ENCODE measurements at places on chromosomes 12 and 14.

GRCh38 chr14:74551431-74552371 lies 58.1 kb downstream of the ISCA2 start:
- no peak for DNase-seq

- peak; percentile 73 for DNase-seq
Measured at GRCh38 chr12:111396726-111397445, 8.8 kb upstream of the SH2B3 start.

GRCh38 chr12:49698619-49699545 lies 8.3 kb downstream of the FMNL3 start:
- DNase-seq = peak; percentile 71

GRCh38 chr12:98578821-98579220 lies 14.7 kb upstream of the SLC25A3 start:
- peak; percentile 22 for DNase-seq

GRCh38 chr12:132191715-132192553 lies 47.7 kb downstream of the NOC4L start:
- no peak for DNase-seq

- DNase-seq = peak; percentile 78
Measured at GRCh38 chr12:130832561-130833209, 6.4 kb downstream of the STX2 start.

DNA sequence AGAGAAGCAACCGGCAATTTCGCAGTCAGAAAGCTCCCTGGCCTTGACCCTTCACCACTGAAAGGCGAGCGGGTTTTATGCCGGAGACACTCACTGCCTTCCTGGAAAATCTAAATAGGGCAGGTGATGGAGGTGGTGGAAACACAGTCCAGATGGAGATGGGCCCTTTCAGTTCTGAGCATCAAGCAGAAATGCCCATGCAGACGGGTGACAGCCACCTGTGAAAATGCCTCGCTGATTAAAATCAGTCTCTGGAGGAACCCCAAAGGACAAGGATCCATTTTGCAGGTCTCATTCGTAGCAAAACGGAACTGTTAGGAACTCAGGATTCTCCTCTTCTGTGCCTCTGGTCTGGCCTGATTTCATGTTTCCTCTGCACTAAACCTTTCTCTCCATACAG lies 74.2 kb downstream of the FZD10 start:
- no peak for DNase-seq

- DNase-seq = no peak
Measured at GRCh38 chr12:51975196-51975595, 23.7 kb downstream of the ACVR1B start.

- no peak for DNase-seq
Measured at GRCh38 chr12:46237371-46238045, 31.3 kb downstream of the SLC38A1 start.

- DNase-seq = no peak
Measured at GRCh38 chr12:79561401-79562132, 129.2 kb downstream of the PAWR start.

DNA sequence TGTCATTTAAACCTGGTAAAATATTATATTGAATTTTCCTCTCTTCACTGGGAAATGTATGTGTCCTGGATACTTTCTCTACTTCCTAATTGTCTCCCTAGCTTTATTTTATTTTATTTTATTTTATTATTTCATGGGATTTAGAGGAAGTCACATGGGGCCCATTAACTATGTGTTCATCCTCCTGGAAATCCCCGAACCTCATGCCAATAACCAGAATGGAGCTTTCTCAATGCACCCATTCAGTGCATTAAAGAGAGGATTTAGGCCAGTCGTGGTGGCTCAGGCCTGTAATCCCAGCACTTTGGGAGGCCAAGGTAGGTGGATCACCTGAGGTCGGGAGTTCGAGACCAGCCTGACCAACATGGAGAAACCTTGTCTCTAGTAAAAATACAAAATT lies 1.3 kb upstream of the RPGRIP1 start:
- DNase-seq = no peak

GRCh38 chr12:109586385-109587296 lies 13.0 kb downstream of the MVK start:
- DNase-seq = no peak

GRCh38 chr12:121748218-121748570 lies 35.6 kb downstream of the TMEM120B start:
- DNase-seq = no peak

DNA sequence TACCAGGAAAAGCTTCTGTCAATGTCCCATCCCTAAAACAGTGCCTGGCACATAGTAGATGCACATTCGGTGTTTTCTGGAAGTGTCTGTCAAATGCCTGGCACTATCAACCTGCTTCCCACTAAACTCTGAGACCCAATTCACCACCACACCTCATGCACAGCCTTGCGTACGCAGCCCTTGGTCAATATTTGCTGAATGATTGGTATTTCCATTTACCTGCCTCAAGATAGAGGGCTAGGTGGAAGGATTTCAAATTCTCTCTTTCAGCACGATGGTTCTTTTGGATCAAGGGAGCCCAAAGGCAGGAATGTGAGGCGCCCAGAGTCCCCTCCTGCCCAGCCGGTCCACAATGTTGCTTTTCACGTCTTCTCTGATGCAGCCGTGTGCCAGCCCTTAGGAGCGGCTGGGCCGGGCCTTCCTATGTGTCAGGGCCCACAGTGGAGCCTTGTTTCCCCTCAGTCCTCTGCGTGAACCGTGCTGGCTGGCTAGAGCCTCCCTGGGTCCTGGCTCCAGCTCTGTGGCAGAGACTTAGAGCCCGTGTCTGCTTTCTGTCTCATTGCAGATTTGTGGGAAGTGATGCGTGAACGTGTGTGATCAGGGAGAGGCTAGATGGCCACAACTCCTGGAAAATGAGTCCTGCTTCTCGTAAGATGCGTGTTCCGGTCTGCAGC lies 99.9 kb upstream of the RFLNA start:
- no peak for DNase-seq

DNA sequence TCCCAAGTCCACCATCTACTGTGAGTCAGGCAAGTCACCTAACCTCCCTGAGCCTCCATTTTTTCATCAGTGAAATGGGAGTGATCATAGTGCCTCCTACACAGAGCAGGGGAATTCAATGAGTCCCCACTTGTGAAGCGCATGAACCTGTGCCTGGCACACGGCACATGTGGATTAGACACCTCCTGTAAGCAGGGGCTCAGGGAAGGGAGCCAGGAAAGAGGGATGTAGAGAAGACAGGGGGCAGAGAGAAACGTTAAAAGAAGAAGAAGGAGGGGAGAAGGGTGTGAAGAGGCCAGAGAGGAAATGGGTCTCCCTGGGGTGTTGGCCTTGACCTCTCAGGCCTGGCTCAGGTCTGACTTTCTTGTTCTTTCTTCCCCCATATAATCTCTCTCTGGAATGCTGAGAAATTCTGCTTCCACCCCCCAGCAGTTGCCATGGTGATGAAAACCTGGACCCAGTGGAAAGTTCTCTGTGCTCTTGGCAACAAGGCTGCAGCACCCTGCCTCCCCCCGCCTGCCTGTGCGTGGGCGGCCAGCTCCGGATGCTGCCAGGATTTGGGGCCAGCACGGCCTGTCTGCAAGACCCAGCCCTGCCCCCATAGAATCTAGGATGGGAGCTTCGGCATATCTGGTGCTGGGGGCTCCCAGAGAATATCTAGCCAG lies 94.5 kb downstream of the CALM1 start:
- peak; percentile 58 for DNase-seq

DNA sequence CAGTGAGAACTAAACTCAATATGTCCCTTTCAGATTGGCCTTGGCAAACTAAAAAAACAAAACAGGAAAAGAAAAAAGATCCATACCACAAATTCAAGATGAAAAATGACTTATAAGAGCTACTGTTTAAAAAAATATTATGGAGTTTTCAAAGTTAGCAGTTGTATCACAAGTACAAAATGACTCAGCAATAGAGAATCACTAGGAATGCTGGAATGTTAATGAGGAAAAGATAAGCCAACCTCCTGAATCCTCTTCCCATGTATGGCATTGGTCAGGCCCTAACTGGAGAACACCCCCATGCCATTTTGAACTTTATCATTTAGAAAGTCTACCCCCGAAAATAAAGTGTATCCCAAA lies 62.2 kb downstream of the PPP1R36 start:
- peak; percentile 85 for DNase-seq

GRCh38 chr14:64703395-64704142 lies 655 bp upstream of the PLEKHG3 start:
- no peak for DNase-seq

- no peak for DNase-seq
Measured at GRCh38 chr14:54901380-54902142, 1.1 kb downstream of the GCH1 start.

DNA sequence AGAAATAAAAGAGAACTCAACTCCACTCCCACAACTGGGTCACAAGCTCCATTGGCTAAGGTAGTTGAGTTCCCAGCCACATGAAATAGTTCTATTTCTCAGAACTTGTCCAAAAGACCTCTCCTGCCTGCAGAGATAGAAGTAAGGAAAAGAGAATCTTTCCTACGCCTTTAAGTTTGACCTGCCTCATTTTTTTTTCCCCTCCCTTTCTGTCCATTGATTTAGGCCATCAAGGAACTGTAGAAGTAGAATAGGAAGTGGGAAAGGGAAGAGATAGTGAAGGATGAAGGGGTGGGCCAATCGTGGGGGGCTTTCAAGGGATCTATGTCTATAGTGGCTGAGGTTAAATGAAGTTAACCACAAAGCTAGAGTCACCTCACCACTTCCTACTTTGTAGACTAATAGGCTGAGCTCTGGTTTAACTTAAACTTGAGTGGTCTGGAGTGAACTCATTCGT lies 13.9 kb upstream of the NUDT4 start:
- no peak for DNase-seq

DNA sequence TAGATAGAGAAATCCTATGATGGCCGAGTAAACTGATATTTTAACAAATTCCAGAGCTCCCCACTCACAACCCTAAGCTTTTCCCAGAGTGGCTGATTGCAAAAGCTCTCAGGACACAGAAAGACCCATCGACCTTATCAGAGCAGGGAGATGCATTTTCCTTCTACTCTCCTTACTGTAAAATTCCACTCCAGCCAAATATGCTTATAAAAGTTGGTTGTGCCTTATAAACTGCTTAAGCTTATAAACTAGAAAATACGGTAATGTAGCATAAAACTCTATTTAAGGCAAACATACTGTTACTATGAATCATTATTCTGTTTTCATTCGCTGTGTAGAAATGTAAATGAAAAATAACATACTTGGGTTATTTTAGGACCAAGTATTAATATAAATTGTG lies 41.6 kb upstream of the TRHDE start:
- DNase-seq = peak; percentile 95

DNA sequence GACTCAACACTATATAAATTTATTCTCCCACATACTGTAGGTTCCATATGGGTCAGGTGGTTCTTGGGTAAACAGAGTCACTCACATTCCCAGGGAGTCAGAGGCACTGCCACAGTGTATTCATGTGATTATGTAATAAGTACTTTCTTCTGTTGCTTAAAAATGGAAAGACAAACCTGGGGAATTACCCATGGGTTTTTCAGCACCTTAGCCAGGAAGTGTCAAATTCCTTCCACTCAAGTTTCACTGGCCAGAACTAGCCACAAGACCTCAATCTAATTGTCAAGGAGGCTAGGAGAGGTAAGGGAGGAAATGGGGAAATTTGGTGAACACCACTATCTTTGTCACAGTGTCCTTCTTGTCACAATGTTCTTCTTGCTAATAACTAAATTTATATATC lies 333.2 kb upstream of the MDGA2 start:
- DNase-seq = no peak

GRCh38 chr14:92926931-92927330 lies 4.0 kb downstream of the CHGA start:
- DNase-seq = no peak

GRCh38 chr12:52082026-52082668 lies 2.6 kb downstream of the SMIM41 start:
- DNase-seq = peak; percentile 61

GRCh38 chr14:77031759-77032490 lies 3.4 kb upstream of the IRF2BPL start:
- peak; percentile 93 for DNase-seq

DNA sequence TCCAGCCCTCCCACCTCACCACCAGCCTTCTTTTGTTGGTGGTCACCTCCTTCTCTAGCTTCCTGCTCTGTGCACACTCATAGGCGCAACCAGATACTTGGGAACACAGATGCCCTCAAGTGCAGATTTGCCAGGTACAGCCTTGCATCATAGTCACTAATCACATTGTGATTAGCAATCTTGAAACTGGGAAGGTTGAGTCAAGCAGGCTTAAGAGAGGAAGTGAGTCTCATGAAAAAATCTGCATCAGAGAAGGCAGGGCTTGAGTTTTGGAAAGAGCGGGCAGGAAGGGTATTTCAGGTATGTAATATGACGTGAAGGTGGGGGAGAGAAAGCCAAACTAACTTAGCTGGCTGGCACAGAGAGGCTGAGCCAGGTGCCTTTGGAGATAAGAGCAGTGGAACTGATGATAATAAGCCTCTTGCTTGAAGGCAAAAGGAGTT lies 2.7 kb upstream of the RABGGTA start:
- peak; percentile 31 for DNase-seq

DNA sequence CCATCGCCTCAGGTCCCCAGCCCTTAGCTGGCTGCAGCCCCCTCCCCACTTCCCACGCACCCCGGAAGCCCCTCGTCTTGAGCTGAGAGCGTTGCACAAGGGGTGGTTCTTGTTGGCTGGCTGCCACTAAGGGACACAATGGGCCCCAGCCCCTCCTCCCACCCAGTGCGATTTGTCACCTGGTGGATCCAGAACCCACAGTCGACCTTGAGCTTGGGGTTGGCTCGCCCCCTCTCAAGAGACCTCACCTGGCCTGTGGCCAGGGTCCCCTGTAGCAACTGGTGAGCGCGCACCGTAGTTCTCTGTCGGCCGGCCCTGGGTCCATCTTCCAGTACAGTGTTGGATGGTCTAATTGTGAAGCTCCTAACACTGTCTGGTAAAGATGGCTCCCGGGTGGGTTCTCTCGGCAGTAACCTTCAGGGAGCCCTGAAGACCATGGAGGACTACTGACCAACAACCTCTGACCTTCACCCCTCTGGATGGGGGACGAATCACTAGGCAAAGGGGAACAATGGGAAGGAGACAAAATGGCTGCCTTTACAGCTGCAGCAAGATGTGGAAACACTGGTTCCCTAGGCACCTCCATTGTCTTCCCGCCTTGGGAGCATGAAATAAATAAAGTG lies 6.6 kb downstream of the PHB2 start:
- DNase-seq = no peak

DNA sequence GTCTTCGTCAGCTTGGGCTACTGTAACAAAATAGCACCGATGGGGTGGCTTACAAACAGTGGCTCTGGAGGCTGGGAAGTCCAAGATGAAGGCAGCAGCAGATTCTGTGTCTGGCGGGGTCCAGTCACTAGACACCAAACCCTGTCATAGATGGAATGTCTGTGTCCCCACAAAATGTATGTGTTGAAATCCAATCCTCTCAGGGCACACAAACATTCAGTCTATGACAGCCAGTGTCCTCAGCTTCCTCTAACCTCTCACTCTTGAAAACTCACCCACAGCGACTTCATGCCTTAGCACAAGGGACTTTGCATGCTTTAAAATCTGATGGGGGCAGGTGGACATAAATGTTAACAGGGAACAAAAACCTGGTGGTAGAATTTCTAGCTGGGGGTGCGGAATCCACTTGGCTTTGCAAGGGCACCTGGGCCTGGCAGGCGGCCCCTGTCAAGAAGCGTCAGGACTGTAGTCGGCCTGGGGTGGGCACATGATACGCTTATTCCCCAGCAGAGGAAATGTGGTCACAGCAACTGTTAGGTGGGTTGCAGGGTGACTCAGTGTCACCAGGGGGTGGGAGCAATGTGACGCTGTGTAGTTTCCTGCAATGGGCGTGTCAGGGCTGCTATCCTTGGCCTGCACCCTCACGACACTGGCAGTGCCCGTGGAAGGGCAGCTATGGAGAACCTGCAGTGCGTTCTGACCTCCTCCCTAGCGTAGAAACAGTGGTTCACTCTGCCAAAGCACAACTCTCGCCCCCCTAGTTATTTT lies 17.7 kb downstream of the RIN3 start:
- no peak for DNase-seq
